Naive thymus-derived CD8-positive, alpha-beta T cell (primary cell): ENCODE measurements at places on chromosomes 3 and 15. TPM values are rescaled to one million over a fixed set of nuclear protein-coding genes. Genes with fewer than 3 reads are reported as not detected.

DNA sequence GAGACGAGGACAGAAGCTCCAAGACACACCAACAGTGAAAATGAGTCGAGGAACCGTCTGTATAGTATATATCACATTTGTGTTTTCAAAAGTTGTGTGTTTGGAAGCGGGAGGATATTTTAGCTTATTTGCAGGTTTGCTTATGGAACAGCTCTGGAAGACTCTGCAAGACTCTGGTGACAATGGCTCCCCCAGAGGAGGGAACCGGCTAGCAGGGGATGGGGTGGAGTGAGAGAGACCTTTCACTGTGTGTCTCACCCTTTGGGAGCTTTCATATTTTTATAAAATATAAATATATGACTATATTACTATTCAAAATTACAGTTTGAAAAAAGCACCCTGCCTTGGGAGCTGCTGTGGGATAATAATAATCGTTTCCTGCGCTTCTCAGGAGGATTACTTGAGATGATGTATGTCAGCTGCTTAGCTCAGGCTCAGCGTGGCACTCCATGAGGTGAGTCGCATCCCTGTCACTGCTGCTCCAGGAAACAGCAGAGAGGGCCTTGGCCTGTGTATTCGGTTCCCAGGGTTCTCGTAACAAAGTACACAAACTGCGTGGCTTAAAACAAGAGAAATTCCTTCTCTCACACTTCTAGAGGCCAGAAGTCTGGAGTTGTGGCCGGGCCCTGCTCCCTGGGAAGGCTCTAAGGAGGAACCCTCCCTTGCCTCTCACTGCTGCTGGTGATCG is 183.9 kb downstream of the FAM43A start:
- no peak for DNase-seq

Gene GOLGA6L10
- polyA plus RNA-seq, result not detected

GRCh38 chr15:67105065-67105951 is 39.9 kb downstream of the SMAD3 start:
- DNase-seq, result no peak

Gene FAM81A
- not detected for polyA plus RNA-seq
